IMR-90 (cell line): ENCODE measurements at places on chromosomes 1 and 21. TPM values are rescaled to one million over a fixed set of nuclear protein-coding genes. Genes with fewer than 3 reads are reported as not detected.

GRCh38 chr1:230171356-230172015 lies 104.4 kb downstream of the GALNT2 start:
- DNase-seq = peak; percentile 79

DNA sequence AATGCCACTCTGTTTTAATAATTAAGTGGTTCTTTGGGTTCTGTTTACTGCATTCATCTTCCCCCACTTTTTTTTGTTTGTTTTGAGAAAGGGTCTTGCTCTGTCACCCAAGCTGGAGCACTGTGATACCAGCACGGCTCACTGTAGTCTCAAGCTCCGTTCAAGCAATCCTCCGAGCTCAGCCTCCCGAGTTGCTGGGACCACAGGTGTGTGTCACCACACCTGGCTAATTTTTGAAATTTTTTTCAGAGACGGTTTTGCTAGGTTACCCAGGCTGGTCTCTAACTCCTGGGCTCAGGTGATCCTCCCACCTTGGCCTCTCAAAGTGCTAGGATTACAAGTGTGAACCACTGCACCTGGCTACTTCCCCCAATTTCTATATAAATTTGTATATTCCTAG lies 29.3 kb downstream of the KPNA6 start:
- DNase-seq = no peak

- no peak for DNase-seq
These were observed 33.4 kb downstream of the DDX20 start for GRCh38 chr1:111789142-111789541.

- no peak for DNase-seq
These were observed 5.1 kb upstream of the UTS2 start for GRCh38 chr1:7857985-7858384.

- DNase-seq = no peak
These were observed 89.1 kb downstream of the BCAR3 start for GRCh38 chr1:93592551-93592949.

GRCh38 chr1:23273450-23274133 lies 56.3 kb upstream of the HTR1D start:
- peak; percentile 95 for DNase-seq

DNA sequence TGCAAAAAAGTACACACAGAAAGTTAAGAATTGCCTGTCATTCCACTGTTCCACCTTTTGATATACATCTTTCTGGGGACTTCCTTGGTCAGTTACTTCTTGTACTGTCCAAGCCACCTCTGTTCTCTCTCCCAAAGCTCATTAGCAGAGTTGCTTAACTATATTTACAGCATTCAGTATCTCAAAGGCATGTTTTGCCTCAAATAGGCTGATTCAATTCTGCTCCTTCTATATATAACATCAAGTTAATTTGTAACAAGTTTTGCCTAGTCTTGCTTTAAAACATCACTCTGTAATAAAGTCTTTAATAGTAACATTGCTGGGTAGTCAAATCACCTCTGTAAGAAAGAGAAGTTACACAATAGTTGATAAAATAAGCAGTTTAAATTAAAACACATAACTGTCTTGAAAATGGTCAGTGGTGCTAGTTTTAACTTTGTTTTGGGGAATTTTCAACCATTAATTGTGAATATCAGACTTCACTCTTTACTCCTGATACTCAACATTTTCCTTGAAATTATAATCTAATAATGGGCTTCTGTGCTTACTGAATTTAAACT lies 35.7 kb downstream of the EDARADD start:
- no peak for DNase-seq

GRCh38 chr1:196774603-196775002 lies at the start of gene CFHR3:
TSS of gene CFHR3 (plus strand) at chr1:196774840. CDS start at chr1:196774887, 47 bp downstream.
- no peak for DNase-seq

DNA sequence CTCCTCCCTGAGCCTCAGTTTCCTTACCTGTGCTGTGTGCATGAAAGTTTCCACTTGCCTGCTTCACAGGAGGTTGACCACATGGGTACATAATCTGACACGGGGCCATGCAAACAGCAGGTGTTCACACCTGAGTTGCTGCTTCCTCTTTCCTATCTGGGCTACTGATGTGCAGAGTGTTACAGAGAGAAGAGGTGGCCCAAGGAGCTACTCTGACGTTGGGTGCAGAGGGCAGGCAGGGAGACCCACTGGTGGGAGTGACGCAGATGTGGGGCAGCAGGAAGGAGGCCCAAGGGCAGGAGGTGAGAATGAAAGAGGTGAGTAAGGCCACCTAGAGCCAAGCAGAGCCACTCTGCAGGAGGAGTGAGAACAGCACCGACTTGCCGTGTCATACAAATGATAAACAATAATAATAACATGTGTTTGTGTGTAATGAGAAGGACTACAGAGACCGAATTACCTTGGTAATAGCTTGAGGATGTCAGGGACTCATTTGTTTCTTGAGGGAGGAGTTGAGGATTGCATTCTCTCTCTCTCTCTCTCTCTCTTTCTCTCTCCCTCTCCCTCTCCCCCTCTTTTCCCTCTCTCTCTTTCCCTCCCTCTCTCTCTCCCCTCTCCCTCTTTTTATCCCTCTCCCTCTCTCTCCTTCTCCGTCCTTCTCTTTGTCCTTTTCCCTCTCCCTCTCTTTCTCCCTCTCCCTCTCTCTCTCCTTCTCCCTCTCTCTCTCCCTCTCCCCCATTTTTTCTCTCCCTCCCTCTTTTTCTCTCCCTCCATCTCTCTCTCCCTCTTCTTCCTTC lies 87.4 kb upstream of the IGSF21 start:
- no peak for DNase-seq

DNA sequence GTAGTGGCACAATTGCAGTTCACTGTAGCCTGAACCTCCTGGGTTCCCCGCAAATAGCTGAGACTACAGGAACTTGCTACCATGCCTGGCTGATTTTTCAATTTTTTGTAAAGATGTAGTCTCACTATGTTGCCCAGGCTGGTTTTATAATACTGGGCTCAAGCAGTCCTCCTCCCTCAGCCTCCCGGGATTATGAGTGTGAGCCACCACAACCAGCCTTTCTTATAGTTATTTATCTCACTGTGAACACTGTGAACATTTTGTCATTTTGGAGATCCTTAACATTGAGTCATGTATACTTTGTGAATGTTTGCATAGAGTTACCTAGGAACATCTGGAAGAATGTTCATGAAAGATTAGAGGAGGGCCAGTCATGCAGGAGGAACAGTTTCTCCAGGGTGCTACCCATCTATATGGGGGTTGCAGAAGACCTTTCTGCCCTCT lies 127.1 kb upstream of the CACYBP start:
- peak; percentile 22 for DNase-seq

- DNase-seq = peak; percentile 100
These were observed 95.4 kb upstream of the USP24 start for GRCh38 chr1:55310505-55310971.

GRCh38 chr1:53448241-53448841 lies 10.9 kb upstream of the DMRTB1 start:
- DNase-seq = no peak

GRCh38 chr1:68706639-68707317 lies 209.9 kb upstream of the DEPDC1 start:
- no peak for DNase-seq

DNA sequence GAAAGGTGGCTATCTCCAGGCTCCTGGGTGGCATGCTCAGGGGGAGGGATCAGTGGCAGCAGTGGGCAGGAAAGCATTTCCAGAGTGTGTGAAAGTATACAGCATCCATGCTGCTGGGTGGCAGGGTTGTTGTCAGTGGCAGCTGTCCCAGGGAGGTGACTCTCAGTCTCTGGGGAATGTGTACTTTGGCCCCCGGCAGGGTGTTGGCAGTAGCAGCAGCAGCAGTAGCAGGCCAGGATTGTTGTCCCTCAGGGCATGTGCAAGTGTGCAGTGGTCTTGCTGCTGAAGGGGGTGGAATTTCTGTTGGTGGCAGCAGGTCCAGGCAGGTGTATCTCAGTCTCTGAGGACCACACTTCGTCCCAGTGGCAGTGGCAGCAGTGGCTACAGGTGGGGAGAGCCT lies 71.7 kb upstream of the GUCA2B start:
- DNase-seq = no peak

DNA sequence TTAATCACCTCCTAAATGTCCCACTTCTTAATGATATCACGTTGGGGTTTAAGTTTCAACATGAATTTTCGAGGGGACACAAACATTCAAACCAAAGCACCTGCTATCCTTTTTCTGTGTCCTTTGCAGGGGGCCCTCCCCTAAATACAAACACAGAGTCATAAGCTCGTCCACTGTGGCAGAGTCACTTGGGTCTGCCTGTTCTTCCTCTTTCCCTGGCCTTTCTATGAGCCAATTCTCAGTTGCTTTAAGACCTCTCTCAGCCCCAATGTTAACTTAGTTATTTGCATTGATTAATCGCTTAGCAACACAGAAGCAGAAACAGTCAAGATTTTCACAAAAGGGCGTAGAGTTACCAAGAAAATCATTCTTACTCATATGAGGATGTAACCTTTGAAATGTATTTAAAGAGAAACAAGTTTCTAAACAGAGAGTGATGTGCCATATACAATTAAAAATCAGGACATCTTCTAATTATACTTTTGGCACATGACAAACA lies 14.9 kb downstream of the APCS start:
- DNase-seq = no peak

- no peak for DNase-seq
These were observed 5.9 kb downstream of the FOXD2 start for GRCh38 chr1:47443530-47444296.

- no peak for DNase-seq
These were observed 19.0 kb downstream of the GART start for GRCh38 chr21:33522953-33523349.

- peak; percentile 88 for DNase-seq
These were observed 48.8 kb downstream of the SUCO start for GRCh38 chr1:172581779-172582178.

GRCh38 chr1:56436912-56437417 lies 142.4 kb downstream of the PLPP3 start:
- DNase-seq = no peak

DNA sequence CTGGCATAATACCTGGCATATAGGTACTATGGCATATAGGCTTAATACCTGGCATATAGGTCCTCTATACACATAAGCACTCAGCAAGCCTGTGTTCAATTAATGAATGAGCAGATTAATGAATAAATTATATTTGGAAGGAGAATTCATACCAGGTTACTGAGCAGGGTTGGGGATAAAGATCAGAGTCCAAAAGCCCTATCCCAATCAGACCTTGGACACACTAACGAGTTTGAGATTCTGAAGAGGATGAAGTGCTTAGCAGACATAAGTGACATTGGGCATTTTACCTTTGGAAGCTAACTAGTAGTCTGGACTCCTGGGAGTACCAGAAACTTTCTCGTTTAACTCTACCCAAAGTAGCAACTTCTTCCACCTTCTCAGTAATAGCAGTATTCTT lies 63.3 kb upstream of the ARHGAP29 start:
- DNase-seq = no peak

- no peak for DNase-seq
These were observed 4.8 kb downstream of the RER1 start for GRCh38 chr1:2396476-2396875.

DNA sequence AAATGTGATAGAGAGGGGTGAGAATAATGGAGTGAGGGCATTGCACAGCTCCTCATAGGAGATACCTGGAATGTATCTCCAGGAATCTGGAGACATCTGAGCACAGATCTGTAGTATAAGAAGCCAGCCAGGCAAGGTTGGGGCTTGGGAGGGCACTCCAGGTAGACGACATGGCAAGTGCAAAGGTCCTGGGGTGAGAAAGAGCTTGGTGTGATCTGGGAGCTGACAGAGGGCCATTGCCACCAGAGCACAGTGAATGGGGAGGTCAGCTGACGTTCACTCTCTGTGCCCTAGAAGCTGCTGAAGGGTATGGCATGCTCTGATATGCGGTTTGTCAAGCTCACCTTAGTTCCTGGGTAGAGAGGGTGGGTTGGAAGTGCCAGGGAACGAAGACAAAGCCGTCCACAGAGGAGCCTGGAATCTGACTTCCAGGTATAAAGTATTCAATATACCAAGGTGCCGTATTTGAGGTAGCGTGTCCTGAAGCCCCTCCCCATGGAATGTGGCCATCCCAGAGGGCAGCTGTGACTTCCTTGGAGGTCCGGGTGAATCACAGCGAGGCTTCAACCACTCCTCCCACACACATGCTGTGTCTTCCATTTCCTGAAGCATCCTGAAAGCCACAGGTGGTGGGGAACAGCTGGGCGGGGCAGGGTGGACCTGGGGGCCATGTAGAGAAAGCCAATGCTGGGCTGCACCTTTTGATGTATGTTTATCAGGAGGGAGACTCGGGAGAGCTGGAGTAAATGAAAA lies 182.7 kb upstream of the KLHDC7A start:
- DNase-seq = no peak

DNA sequence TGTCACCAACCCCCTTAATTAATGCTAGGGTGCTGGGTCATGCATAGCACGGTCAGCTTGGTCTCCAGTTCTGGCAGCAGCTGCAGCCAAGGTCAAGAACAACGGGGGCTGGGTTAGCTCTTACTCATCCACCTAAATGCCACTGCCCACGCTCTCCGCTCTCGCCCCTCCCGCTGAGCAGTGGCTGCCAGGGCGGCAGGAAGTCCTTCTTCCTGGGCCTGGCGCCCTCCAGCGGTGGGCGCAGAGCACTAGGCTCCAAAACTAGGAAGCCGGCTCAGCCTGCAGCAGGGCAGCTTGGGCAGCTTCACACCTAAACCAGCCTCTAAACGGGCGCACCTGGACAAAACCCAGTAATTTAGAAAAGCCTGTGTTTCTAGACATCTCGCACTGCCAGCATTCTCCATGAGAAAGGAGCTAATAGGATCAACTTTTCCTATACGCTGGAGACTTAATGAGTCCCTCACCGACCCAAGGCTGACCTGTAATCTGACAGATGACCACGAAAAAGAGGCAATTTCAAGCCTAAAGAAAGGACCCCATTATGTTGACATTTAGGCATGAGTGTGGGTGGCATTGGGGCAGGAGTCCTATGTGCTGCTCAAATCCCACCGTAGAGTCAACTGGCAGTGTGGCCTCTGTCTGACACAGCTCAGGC lies 78.4 kb upstream of the LRRN2 start:
- peak; percentile 64 for DNase-seq

GRCh38 chr1:114037962-114038816 lies 58.9 kb downstream of the OLFML3 start:
- DNase-seq = no peak

GRCh38 chr1:61699911-61700851 lies 24.8 kb downstream of the TM2D1 start:
- DNase-seq = no peak

- no peak for DNase-seq
These were observed 16.3 kb downstream of the RPS6KC1 start for GRCh38 chr1:213067352-213067751.

- DNase-seq = peak; percentile 60
These were observed 124.0 kb downstream of the GPATCH2 start for GRCh38 chr1:217506878-217507277.

AIRE gene
- total RNA-seq = not detected in 2 replicates

GBP7 gene
- not detected in 2 replicates for total RNA-seq

MRAP gene
- total RNA-seq = not detected in 2 replicates

PRKCZ gene
- total RNA-seq = 2.0 and 2.8 TPM in 2 replicates

AMPD1 gene
- total RNA-seq = not detected in 2 replicates

TFF3 gene
- total RNA-seq = not detected in 2 replicates

ORC1 gene
- 9.7 and 10.6 TPM in 2 replicates for total RNA-seq

SCAMP3 gene
- 29.2 and 30.5 TPM in 2 replicates for total RNA-seq

NECTIN4 gene
- total RNA-seq = under 0.01 and 0.18 TPM in 2 replicates

SPRR2F gene
- total RNA-seq = not detected in 2 replicates

CDK18 gene
- total RNA-seq = 0.18 and 0.28 TPM in 2 replicates

AADACL4 gene
- total RNA-seq = not detected in 2 replicates

GJB5 gene
- total RNA-seq = not detected in 2 replicates
